ENCODE measurements at places on chromosomes 13 and 19. TPM values are rescaled to one million over a fixed set of nuclear protein-coding genes. Genes with fewer than 3 reads are reported as not detected.
A peak's percentile ranks its signal among the peaks of the same experiment; 100 is the strongest.

DNA sequence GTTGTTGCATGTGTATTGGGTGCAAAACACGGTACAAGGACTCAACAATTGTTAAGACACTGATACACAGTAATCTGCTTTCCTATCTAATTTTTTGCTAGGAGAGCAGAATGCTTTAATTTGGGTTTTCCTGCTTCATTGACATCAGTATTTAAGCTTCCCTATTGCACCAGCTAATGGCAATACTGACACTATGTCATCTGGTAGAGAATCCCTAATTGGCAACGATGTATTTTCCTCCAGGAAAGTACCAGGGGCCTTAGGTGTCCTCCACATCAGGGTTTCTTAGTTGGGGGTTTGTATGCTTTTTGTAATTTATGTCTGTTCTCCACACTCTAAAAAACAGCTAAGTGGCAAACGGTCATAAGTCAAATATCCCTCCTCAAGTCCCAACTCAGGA, 76.5 kb upstream of the FRY start:
- H3K4me3 ChIP-seq: no peak overlapping the region
- H3K27me3 ChIP-seq: peaks cover 7% of the 10 kb centered on the region
- H3K36me3 ChIP-seq: no peaks in the 10 kb centered on the region
- H3K27ac ChIP-seq: no peak overlapping the region
- peaks cover 10% of the 10 kb centered on the region for H3K4me1 ChIP-seq
- no peak for DNase-seq

DNA sequence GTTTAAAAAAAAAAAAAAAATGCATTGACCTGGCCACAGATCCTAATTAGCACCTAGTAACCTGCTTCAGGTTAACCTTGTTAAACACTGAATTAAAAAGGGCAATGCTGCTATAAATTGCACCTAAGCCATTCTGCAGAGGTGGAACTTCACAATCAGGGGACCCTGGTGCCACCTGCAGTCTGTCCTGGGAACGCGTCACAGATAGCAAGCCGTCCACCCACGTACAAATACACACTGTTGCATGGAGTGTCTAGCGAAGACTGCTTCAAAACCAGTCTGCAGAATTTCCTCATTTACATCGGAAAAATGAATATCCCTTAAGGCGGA, 169.3 kb downstream of the COL4A1 start:
- no peaks in the 10 kb centered on the region for H3K36me3 ChIP-seq
- H3K27me3 ChIP-seq: peaks cover 56% of the 10 kb centered on the region
- H3K4me1 ChIP-seq: peaks cover 14% of the 10 kb centered on the region
- DNase-seq: peak; percentile 11

- DNase-seq: no peak
- H3K27ac ChIP-seq: no peak overlapping the region
- H3K4me1 ChIP-seq: no peaks in the 10 kb centered on the region
Measured at GRCh38 chr19:5487222-5487621, 32.0 kb downstream of the ZNRF4 start.

DNA sequence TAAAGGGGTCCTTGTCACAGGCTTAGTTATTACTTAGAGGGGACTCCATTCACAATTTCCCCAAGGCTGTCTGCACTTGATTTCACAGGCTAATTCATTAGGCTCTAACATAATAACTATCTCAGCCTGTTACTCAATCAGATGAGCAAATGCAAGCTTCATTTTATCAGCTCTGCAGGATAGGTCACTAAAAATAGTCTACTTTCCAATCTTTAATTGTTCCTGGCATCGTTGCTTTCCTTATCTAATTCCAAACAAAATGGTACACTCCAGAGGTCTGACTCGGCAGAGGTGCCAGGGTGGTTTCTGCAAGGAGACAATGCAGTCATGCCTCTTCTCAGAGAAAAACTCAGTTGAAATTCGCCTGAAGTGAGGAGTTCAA, 69.7 kb upstream of the SLC15A1 start:
- H3K27me3 ChIP-seq: no peaks in the 10 kb centered on the region
- DNase-seq: no peak
- H3K27ac ChIP-seq: no peak overlapping the region
- H3K4me1 ChIP-seq: peaks cover 8% of the 10 kb centered on the region
- no peak overlapping the region for H3K4me3 ChIP-seq
- H3K36me3 ChIP-seq: peaks cover 38% of the 10 kb centered on the region

GRCh38 chr13:105948143-105948542, 587.3 kb downstream of the EFNB2 start:
- H3K4me3 ChIP-seq: no peak overlapping the region
- H3K27me3 ChIP-seq: no peaks in the 10 kb centered on the region
- no peak for DNase-seq
- H3K4me1 ChIP-seq: no peaks in the 10 kb centered on the region
- no peak overlapping the region for H3K27ac ChIP-seq

DNA sequence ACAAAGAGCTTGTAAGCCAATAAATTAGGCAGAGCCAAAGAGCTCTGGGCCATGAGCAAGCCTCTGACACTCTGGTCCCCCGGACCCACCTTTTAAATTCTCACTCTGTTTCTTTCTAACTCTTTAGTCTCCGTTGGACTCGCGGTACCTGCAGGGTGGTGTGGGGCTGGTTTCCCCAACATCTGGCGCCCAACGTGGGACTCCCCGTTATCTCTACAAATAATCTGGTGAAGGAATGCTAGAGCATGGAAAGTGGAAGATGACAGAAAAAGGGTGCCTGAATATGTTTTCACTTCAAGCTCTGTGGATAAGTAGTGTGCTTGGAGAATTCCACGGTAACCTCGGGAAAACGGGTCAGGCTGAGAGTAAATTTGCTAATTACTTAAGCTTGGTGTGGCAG, 36.5 kb upstream of the CYP2B6 start:
- no peaks in the 10 kb centered on the region for H3K4me1 ChIP-seq
- H3K4me3 ChIP-seq: no peak overlapping the region
- no peaks in the 10 kb centered on the region for H3K36me3 ChIP-seq
- no peak for DNase-seq
- H3K27ac ChIP-seq: no peak overlapping the region

DNA sequence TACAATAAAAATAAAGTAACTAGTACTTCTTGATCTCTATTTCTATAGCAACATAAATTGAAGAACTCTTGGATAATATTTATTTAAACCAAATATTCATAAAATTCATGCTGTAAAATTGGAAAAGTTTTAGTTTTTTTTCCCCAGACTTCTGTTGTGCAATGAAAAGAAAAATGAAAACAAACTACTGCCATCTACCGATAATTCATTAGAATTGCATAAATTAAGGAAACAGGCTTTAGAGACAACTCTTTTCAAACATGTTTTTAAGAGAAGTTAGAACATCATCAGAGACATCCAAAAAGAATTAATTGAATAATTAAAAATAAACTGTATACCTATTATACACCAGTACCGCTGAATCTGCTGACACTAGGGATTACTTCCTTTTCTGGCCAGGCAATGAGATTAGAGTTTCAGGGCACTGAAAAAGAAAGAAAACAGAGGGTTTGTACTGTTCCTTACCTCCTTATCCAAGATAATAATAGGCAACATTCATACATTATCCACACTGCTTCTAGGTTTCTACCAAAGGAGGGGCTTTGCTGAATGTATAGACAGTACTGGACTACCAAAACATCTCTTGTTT, 4.9 kb downstream of the CCDC122 start:
- DNase-seq: no peak
- H3K27ac ChIP-seq: no peak overlapping the region
- H3K4me3 ChIP-seq: no peak overlapping the region
- no peaks in the 10 kb centered on the region for H3K36me3 ChIP-seq
- H3K4me1 ChIP-seq: peaks cover 5% of the 10 kb centered on the region
- H3K27me3 ChIP-seq: peaks cover 15% of the 10 kb centered on the region

DNA sequence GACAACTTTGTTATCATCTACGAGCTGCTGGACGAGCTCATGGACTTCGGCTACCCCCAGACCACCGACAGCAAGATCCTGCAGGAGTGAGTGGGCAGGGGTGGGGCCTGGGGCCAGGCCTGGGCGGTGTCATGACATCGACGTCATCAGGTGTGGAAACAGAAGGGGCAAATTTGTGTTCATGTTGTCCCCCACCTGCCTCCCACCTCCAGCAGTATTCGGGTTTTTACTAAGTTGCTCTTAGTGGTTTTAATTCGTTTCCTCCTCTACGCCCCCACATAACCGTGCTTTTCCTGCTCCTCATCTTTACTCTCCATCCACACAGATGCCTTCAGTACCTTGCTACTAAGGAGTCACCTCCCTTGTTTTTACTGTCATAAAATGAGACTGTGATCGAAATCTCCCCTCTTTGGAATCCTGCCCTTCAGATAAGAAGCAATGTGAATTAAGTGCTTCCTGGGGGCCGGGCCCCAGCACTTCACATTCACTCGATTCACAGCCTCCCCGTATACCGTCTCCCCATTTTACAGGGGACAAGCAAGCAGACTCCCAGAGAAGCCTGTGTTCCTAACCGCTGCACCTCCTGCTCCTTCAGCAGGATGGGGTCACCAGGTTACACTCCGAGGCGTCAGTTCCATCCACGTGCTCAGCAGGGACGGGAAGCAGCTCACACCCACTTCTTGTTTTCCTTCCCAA, 10.5 kb downstream of the AP1M1 start:
- no peak overlapping the region for H3K4me3 ChIP-seq
- H3K36me3 ChIP-seq: peaks cover 80% of the 10 kb centered on the region
- H3K4me1 ChIP-seq: peaks cover 39% of the 10 kb centered on the region
- H3K27me3 ChIP-seq: no peaks in the 10 kb centered on the region

DNA sequence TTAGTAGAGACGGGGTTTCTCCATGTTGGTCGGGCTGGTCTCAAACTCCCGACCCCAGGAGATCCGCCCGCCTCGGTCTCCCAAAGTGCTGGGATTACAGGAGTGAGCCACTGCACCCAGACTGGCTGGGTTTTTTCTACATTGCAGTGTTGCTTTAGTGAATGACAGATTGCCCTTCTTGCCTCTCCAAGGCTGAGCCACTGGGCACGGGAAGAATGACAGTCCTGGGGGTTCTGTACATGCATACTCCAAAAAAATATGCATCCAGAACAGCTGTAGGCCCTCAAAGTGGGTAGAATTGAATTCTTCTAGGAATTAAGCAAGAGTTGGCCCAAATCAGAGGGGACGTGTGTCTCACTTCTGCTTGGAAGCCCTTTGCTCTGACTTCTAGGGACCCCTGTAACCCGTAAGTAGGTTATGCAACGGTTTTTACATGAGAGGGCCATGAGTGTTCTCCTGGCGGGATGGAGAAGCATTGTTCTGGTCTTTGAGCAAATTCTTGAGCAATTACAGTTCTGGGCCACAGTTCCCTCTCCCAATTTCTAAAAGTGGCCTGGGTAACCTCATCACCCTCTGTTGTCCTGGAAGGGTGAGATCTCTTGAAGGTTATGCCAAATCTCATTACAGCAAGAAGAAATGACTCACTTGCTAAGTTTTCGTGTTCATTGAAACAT, 3.6 kb downstream of the ACTN4 start:
- DNase-seq: no peak
- no peak overlapping the region for H3K4me3 ChIP-seq
- H3K4me1 ChIP-seq: peaks cover 60% of the 10 kb centered on the region

DNA sequence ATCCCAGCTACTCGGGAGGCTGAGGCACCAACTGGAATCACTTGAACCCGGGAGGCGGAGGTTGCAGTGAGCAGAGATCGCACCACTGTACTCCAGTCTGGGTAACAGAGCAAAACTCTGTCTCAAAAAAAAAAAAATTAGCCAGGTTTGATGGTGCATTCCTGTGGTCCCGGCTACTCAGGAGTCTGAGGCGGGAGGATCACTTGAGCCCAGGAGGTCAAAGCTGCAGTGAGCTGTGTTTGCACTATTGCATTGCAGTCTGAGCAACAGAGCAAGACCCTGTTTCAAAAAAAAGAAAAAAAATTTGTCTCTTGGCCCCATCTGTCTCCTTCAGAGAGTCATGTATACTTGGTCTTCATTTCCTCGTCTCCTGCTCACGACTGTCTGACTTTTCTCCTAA, 1.6 kb downstream of the CCDC97 start:
- peak overlapping the region; percentile 67 for H3K27ac ChIP-seq
- H3K4me3 ChIP-seq: peak overlapping the region; percentile 97
- H3K27me3 ChIP-seq: no peaks in the 10 kb centered on the region
- no peak for DNase-seq

GRCh38 chr19:48458016-48458415, 2.6 kb downstream of the KCNJ14 start:
- peaks cover 28% of the 10 kb centered on the region for H3K36me3 ChIP-seq
- DNase-seq: no peak
- no peaks in the 10 kb centered on the region for H3K27me3 ChIP-seq
- no peak overlapping the region for H3K4me3 ChIP-seq
- H3K4me1 ChIP-seq: peaks cover 2% of the 10 kb centered on the region

DNA sequence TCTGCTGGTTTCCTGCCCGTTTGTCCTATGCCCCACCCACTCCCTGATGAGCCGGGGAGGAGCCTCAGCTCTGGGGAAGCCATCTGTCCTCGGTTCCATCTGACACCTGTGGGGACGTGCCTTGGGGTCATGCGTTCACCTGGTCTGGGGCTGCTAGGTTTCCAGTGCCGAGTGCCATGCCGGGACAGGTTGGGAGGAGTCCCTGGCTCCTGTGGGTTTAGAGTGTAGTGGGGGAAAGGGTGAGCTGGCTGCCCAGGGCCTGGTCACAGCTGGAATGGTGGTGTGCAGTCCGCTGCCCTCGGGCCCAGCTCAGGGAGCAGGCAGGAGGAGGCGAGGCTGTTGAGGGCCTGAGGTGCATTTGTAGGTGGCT, 2.5 kb downstream of the KDM4B start:
- peaks cover 23% of the 10 kb centered on the region for H3K36me3 ChIP-seq
- H3K4me1 ChIP-seq: peaks cover 41% of the 10 kb centered on the region
- peak overlapping the region; percentile 96 for H3K4me3 ChIP-seq
- DNase-seq: peak; percentile 33
- H3K27me3 ChIP-seq: no peaks in the 10 kb centered on the region

DNA sequence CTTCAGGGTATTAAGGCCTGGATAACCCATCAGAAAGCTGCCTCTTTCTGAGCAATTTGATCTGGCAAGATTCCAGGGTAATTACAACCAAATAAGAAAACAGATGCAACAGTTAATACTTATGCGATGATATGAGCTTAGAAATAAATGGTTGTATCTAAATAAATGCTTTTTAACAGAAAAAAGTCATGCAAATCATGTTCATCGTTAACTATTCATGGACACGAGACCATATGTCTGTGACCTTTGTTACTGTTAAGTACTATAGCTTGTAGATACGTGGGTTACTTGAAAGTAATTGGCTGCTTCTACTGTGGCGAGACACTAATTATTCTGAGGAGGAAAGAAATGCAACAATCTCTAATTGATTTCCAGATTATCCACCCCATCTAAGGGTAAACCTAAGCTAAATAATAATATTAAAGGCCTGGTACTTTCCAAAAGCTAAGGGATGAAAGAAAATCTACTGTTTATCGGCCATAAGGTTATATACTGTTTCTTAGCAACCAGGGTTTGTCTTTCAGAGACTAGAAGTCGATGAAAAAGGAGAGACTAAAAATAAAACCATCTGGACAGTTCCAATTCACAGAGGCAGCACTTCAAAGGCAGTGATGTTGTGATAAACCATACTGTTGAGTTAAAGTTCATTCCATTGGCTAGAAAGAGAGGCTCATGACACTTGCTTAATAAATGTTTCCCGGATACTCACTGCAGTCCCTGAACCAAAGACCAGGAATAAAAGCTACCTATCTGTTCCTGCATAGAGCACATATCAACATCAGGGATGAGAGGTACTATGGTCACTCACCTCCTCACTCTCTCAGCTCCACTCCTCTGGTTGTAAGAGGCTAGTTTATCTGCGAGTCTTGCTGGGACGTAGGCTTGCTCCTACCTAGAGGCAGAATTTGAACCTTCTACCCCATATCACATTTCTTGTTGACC, 1.5 kb downstream of the EPSTI1 start:
- H3K27ac ChIP-seq: peak overlapping the region; percentile 96
- H3K36me3 ChIP-seq: peaks cover 31% of the 10 kb centered on the region
- peak overlapping the region; percentile 93 for H3K4me3 ChIP-seq
- H3K27me3 ChIP-seq: no peaks in the 10 kb centered on the region

Gene HCST
- 53.9 TPM for total RNA-seq

Gene HS6ST3
- not detected for total RNA-seq

Gene ZNF486
- 4.2 TPM for total RNA-seq

Gene IGSF23
- not detected for total RNA-seq

Gene ZNF99
- total RNA-seq: not detected

Gene ZNF304
- 6.5 TPM for total RNA-seq

Gene LRRC25
- not detected for total RNA-seq

Gene ZNF700
- total RNA-seq: 14.6 TPM

Gene ZNF561
- 27.1 TPM for total RNA-seq

Measured in activated T-helper 2 cell treated with anti-CD3 and anti-CD28 coated beads, Interferon-gamma antibody, Interleukin-2, Interleukin-4, amounts not matched to agents 10 μg/mL and 5 μg/mL and 100 μg/mL, durations not matched to agents 14 hours and 24 hours and 36 hours (primary cell).